ENCODE measurements at places on chromosomes 2 and 18.

DNA sequence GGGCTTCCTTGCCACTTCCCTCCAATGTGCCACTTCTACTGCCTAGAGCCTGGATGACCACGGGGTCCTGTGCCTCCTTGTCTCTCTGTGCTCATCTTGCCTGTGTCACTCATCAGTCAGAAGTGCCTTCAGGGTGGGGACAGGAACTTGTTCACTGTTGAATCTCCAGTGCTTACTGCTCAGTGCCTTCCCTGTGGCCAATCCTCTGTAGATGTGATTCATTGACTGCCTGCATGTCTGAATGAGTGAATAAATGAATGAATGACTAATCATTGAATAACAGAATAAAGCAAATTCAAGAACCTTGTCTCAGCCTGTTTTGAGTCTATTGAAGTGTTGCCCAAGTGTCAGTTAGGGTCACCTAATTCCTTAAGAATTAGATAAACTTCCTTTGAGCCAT is 42.3 kb upstream of the FAM136A start:
- DNase-seq, result peak; percentile 14

GRCh38 chr18:55534547-55534946 is 53.4 kb downstream of the TCF4 start:
- DNase-seq, result no peak

DNA sequence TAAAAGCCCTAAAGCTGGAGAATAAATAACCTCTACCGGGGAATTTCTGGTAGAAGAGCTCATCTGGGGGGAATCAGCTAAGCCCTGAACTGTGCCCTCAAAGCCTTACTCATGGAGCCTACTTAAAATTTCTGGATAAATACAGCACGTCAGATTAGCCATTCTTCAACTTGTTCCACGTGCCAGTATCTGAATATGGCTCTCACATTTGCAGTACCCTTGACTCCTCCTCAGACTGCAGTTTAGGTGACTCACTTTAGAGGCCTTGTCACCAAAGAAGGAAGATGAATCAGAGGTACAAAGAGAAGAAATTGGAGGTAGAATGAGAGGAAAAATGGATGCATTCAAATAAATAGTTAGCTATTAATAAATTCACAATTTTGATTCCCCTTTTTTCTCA is 34.6 kb upstream of the POTEC start:
- no peak for DNase-seq

- DNase-seq, result peak; percentile 65
These were observed 60.9 kb upstream of the IL1R1 start for GRCh38 chr2:102081606-102082005.

DNA sequence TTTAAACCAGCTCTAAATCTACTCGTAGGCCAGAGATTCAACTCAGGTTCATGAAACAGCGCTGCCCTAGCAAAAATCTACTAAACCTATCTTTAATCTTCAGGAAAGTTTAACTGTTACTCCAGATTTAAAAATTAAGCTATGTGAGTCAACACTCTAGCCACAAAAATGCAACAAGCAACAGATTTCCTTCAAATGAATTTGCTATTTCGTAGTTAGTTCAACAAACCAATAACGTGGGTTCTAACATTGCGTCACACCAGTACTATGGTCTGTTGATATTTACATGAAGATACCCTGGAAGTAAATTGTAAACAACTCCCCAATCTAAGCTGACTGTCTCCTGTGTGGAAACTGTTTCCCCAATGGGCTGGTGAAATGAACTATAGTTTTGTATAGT is 71.2 kb downstream of the FIGN start:
- no peak for DNase-seq

DNA sequence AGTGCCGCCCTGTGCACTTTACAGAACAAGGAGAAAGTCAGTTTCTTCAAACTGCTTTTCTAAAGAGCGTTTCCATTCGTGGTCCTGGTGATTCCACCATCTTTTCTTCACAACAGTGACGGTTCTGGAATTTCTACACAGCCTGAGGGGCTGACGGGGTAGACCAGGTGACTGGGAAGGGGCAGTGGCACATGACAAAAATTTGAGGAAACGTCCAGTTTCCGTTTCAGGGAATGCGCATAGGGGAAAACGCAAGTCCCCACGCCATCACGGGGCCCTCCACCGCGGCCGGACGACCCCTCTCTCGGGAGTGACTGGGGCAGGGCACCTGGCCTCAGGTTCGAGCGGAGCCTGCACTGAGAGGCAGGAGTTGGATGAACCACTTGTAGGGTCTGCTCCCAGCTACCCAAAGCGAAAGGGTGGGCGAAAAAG is 980 bp upstream of the SPTBN1 start:
- peak; percentile 42 for DNase-seq

GRCh38 chr2:25309402-25309801 is 32.3 kb downstream of the DNMT3A start:
- peak; percentile 64 for DNase-seq

- no peak for DNase-seq
These were observed 58.3 kb downstream of the CIB4 start for GRCh38 chr2:26582890-26583289.

- no peak for DNase-seq
These were observed 349.3 kb upstream of the SLC39A10 start for GRCh38 chr2:195307751-195308150.
